ENCODE measurements at places on chromosomes 16 and 17.

DNA sequence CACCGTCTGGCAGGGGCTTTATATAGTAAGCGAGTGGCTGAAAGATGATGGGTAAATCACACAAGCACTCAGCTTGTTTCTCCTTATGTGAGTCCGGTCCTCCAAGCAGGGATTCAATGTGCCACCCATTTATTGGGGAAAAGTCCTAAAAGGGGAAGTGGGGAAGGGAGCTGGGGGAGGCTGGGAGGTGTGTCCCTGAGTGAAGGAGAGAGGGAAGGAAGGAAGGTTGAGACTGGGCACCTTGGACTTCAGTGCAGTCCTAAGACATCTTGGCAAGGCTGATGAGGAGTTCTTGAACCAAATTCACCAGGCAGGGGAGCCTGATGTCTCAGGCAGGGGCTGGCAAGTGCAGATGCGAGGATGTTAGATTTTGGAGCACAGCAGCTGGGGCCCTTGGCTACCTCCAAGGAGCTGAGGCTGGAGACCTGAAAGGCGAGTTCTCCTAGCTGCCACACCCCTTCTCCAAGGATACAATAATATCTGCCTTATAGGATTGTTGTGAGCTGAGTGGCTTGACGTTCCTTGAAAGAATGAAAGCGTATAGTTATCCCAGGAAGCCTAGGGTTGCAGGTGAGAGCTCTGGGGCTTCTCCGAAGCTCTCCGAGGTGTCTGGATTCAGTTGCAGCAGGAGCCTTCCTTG lies 23.0 kb upstream of the CYLD start:
- no peak for DNase-seq

GRCh38 chr16:16038950-16039349 lies 89.5 kb downstream of the ABCC1 start:
- DNase-seq = no peak

- DNase-seq = no peak
Observed at GRCh38 chr16:86241681-86242080, 268.6 kb upstream of the FOXF1 start.

GRCh38 chr16:49586466-49587450 lies 213.2 kb downstream of the C16orf78 start:
- peak; percentile 8 for DNase-seq

GRCh38 chr17:58382108-58382871 lies 30.3 kb upstream of the SUPT4H1 start:
- DNase-seq = no peak
